ENCODE measurements at places on chromosomes 11 and 22.

DNA sequence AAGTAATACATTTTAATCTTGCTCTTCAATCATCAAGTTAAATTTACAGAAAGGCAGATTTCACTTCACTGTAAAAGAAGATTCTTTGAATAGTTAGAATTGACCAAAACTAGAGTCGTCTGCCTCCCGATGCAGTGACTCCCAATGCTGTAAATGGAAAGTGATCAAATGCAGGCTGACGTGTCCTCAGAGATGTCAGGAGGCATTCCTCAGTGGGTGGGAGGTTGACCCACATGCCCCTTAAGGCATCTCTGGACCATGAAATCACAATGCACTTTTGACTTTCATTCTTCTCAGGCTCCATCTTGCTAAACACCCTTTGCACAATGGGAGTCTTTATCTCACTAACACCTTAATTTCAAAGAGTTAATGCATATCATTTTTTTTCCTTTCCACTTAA, 19.0 kb upstream of the CECR2 start:
- no peak for DNase-seq

- peak; percentile 94 for DNase-seq
Observed at GRCh38 chr22:21952586-21953571, at the start of gene PPM1F. Gene PPM1F (minus strand): TSS chr22:21952848. CDS start chr22:21946048, 6,800 bp downstream.

GRCh38 chr22:37326726-37327125, 44.4 kb downstream of the CYTH4 start:
- DNase-seq, result peak; percentile 86

GRCh38 chr11:134702827-134703226, 290.8 kb upstream of the B3GAT1 start:
- no peak for DNase-seq
